ENCODE measurements at places on chromosomes 2 and 18.
A peak's percentile ranks its signal among the peaks of the same experiment; 100 is the strongest.

DNA sequence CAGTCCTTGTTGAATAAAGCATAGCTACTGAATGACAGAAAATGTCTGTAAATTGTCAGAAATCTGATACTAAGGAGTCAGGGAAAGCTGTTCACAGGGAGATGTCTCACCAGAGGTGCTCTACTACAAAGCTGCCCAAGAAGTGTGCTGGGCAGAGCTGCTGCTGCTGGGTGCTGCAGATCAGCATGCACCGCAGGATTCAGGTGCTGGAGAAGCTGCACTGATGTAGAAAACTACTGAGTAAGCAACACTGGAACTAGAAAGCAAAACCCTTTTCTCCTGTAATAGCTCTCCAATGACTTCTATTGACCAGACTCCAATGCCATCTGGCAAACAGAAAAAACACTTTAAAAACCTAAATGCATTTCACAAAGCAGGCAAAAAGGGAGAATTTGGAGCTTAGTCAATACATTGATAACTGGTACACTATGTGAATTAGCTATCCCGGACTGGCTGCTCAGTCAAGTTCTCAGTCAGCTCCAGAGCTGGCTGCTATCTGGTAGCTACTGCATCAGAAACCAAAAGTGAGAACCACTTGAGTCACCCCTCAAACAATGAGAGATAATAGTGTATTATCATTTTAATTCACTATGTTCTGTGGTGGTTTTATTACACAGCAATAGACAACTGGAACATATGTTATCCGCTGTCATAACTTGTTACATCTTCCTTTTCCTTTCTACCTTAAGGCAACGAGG is 493.1 kb downstream of the CPS1 start:
- no peak for DNase-seq

DNA sequence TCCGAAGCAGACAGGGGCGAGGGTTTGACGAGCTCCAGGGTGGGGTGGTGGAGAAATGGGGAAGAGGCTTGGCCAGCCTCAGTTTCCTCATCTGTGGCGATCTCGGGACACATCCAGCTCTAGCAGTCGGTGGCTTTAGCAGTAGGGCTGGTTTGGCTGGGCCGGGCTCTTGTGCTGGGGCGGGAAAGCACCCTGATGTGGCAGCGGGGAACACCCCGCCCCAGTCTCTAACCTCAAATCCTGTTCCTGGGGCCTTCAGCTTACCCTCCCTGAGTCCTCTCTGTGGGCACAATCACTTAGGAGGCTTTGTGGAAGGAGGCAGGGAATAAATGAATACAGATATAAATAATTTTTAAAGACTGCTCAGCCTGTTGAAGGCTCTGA is 26.5 kb upstream of the MCFD2 start:
- peak; percentile 60 for DNase-seq

DNA sequence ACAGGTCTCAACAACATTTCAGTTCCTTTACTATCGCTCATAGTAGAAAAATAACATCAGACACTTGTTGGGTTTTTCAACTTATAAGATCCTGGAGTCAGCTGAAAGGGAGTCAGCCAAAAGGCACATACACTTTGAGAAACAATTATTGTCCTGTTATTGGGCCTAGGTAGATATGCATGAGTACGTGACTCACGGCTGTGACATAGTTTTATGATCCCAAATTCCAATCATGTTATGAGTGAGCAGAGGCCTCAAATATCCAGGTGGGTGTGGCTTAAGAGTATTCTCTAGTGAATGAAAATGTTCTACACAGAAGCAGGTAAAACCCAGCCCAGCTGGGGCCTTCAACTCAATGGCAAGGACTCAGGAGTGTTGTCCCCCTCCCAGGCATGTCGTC is 27.2 kb downstream of the SERPINB8 start:
- DNase-seq = peak; percentile 30

DNA sequence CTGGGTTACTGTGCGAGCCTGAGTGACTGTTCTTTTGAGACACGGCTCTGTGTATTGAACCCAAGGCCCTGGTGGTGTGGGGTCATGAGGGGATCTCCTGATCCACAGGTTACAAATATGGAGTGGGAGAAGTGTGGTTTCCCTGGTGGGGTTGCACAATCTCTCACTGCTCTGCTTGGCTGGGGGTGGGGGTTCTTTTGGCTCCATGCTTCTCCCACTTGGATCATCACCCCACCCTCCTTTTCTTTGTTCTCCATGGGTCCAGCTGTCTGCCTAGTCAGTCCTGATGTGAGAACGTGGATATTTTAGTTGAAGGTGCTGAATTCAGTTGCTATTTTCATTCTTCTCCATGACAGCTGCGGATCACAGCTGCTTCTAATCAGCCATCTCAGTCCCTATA is 37.8 kb downstream of the AGPS start:
- no peak for DNase-seq

- DNase-seq = no peak
Observed at GRCh38 chr18:21450913-21451312, 149.6 kb downstream of the ESCO1 start.

DNA sequence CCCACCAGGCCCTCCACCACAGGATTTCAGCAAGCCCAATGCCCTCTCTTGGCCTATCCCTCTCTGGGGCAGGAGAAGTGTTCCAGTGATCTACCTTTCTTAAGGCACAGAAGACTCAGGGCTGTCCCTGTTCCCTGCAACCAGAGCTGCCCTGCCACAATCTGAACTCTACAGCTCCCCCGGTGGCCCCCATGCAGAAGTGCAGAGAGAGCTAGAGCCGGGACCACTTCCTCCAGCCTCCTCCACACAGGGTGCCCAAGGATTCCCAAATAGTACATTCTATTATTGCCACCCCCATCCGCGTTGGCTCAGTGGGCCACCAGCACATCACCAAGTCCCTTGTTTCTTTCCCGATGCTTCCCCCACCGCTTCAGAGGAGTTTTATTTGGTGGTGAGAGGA is 114.8 kb upstream of the PTPRM start:
- DNase-seq = peak; percentile 58

DNA sequence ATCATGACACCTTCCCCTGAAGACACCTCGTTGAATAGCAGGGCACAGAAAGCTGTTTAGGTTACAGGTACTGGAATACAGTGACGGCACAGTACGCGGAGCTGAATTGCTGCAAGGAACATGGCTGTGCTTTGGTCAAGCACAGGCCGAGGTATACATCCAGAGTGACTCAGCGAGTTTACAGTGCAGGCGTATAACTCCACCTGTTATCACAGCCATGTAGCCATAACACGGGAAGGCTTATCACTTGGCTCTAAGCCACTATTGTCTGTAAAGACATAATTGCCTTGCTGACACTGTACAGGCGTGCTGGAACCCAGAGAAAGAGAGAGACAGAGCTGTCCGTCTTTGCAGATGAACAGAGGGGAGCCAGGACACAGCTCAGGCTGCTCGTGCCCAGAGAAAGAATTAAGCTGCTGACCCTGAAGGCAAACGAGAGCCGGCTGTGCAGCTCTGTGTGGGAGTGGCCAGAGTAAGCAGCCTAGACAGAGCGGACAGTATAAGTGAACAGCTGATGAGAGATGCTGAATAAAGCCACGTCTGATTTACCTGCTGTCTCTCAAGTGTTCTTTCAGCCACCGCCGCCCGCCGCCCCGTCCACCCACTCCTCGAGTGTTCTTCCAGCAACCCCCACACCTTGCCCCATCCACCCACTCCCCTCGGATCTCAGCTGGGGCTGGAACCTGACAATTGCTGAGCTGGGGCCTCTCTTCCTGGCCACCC is 87.3 kb upstream of the PPP1CB start:
- DNase-seq = no peak

GRCh38 chr2:47751856-47752414 is 31.0 kb upstream of the MSH6 start:
- DNase-seq = no peak
